ENCODE measurements at places on chromosomes 7 and 10.

- DNase-seq = no peak
Observed at GRCh38 chr7:37262181-37262580, 186.5 kb downstream of the ELMO1 start.

- DNase-seq = no peak
Observed at GRCh38 chr7:157189405-157189804, 50.7 kb downstream of the UBE3C start.

DNA sequence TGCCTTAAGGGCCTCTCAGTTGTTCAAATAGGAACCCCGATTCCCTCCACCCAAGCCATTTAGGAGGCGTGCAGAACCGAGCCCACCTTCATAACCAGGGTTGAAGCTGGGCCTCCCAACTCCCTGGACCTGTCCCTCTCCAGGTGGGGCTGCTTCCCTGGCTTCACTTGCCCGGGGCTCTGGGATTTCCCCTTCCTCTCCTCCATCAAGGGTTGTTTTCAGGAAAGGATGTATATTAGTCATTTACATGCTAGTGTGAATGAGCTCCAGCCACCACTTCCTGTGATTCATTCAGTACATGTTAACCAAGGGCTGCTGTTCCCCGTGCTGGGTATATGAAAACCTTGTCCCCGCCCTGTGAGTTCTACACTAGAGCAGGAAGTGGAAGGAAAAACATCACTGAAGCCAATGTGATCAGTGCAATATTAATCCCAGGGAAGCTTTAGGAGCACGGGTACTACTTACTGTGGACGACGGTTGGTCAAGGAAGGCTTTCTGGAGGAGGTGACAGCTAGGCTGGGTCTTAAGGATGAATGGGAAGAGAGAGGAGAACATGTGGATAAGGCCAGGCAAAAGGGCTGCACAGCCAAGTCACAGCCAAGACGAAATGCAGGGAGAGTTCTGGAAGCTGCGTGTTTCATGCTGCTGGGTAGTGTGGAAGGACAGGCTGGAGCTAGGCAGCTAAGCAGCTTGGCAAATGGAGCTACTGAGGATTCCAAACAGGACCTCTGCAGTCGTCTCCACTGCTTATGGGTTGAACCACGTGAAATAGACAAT lies 150.1 kb upstream of the SHH start:
- DNase-seq = no peak

DNA sequence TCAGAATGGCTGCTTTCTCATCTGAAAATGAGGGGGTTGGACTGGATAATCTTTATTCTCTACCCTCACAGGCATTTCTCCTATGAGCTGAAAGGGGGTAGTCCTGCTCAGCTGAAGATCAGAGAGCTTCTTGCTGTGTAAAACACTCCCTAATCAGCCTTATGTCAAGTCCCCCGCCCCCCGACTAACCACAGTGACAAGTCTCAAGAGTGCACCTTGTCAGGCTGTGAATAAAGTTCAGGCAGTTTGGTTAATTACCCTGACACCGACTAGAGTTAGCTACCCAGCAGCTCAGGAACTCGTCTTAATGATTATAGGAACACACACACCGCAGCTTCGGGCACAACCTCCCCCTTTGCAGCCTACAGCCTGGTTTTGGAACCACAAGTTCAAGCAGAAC lies 513.7 kb downstream of the RPS24 start:
- no peak for DNase-seq

DNA sequence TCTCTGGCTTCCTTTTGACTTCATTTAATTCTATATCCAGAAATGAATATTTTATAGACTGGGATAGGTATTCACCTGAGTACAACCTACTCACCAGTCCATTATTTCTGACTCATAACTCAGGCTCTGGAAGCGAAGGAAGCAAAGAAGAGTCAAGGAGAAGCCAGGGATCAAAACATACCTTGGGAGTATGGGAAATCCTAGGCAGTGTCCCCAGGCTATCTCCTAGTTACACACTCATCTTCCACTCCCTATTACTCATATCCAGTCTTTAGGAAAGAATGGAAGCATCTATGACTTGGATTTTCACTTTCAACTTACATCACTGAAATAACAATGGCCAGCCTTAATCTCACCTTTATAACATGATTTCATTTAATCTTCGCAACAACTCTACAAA lies 40.9 kb upstream of the ELAPOR2 start:
- DNase-seq = no peak

- no peak for DNase-seq
Observed at GRCh38 chr7:120521761-120522737, 249.1 kb downstream of the KCND2 start.

DNA sequence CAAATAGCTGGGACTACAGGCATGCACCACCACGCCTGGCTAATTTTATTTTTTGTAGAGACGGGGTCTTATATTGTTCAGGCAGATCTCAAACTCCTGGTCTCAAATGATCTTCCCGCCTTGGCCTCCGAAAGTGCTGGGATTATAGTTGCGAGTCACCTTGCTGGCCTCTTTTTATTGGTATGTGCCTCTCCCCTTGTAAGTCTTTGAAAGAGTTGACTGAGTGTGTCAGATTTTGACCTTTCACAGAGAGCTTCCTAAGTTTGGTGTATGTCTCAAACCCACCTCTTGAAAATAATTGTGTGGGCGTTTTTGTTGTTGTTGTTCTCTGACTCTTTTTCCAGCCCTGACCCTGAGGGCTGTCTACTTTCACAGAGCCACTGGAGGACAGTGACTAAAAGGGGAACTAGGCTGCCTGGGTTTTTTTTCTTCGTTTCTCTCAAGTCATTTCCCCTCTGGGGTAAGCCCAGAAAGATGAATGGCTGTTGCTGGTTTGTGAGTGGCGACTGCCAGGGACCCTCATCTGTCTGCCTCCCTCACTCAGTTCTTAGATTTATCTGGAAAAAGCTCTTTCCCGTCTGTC lies 262.8 kb downstream of the ZEB1 start:
- no peak for DNase-seq

DNA sequence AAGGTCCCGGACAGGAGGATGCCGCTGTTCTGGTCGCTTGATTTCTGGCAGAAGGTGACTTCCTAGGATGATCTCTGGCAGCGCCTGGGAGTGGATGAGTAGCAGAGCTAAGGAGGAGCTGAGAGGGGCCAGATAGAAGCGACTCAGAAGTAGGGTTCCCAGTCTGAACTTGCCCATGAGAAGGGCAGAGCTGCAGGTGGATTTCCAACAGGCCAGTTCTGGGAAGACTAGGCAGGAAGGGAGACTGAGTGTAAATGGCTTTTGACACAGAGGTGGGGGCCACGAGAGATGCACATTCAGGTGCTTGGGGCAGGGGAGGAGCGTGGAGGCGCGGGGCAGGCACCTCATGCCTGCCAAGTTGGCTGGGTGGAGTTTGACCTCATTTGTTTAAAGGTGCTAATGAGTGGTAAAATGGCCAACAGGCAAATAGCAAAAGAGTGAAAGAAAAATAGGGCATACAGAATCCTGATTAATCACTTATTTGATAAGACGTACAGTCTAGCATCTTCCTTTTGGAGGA lies 58.8 kb downstream of the SHH start:
- no peak for DNase-seq

DNA sequence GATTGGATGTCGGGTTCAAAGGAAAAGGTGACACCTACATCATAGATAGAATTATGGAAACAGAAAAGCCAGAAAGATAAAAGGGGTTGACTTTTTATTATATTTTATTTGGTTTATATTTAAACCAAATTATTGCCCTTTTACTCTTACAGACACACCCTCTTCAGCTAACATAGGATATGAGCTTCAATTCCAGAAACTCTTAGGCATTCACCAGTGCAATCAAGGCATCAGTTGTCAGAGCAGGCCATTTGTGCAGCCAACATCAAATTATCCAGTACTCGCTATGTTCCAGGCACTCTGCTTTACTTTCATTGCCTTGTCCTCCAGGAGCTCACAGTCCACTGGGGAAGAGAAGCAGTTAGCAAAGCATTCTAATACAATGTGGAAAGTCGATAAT lies 347.5 kb downstream of the TFEC start:
- no peak for DNase-seq

DNA sequence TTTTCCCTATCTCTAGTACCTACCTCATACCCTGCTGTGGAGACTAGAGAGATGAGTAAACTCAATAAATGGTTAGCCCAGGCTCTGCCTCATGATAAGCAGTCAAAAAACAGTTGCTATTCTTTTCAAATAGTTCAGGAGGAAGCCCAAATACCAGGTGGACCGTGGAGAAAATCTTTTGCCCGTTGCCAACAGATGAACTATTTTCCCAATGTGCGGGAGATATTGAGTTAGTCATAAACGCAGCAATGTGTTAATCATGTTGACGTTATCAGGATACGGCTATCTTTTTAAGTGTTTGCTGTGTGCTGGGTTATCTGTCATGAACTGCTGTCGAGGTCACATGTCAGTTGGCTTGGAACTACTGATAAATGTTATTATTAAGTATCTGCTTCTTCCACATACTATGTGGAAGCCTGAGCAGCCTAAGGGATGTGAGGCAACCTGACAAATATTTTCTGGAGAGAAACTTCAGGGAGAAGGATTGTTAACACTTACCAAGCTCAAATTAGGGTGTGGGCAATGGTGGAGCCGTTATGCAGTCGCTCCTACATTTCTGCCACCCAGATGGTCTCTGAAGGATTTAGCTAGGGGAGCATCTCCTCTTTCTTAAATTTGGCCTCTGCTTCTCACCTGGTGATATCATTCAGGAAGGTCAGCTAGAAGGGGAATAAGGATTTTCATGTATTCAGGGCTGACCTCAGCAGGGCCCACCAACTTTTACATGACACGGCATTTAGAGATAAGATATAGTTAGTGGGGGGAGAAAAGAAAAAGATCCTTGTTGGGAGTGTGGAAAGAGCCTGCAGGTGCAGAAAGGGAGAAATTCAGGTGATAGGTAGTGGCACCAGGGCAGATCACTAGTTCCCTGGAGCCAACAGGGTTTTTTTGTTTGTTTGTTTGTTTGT lies 33.5 kb upstream of the SLC26A3 start:
- no peak for DNase-seq

- no peak for DNase-seq
Observed at GRCh38 chr10:1358860-1359625, 302.9 kb downstream of the WDR37 start.

DNA sequence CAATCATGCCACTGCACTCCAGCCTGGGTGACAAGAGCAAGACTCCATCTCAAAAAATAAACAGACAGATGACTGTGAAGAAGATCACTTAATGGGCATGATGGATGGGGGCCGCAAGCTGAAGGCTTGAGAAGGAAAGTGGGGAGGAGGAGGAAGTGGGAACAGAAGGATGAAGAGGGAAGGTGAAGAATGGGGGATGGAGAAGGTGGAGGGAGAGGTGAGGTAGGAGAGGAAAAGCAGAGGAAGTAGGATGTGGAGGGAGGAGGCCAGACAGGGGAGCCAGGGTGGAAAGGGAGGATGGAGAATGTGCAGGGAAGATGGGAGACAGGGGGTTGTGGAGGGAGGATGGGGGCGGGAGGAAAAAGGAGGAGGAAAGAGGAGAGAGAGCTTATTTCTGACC lies 68.8 kb downstream of the SVOPL start:
- DNase-seq = no peak

DNA sequence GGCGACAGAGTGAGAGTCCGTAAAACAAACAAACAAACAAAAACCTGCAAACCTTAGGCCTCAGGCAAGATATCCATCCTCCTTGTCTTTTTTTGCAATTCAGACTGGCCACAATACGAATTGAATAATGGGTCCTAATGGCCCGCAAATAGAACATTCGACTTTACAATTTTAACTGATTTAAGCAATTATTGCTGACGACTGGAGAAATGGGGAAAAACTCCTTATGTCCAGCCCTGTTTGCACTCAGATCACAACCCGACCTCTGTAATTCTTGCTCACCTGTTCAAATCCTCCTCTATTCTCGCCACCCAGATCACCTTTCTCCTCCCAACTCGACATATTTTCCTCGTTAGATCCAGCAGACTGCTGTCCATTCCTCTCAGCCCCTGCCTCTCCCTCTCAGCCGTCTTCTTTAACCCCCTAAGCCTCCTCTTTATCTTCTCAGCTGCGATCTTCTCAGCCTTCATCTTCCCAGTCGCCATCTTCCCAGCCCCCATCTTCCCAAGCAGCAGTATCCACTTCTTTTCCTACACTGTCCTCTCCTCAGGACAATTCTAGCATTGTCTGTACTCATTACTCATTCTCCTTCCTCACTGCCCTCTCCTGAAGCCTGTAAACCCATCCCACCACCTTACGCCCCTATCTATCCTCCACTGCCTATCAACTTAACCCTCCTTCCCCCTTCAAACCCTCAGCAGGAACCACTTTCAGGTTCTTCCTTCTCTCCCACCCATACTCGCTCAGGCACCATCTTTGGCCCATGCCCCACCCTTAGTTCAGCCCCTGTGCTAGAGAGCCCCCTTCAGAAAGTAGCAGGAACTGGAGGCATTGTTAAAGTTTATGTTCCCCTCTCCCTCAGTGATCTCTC lies 61.8 kb downstream of the LRRC17 start:
- DNase-seq = no peak

DNA sequence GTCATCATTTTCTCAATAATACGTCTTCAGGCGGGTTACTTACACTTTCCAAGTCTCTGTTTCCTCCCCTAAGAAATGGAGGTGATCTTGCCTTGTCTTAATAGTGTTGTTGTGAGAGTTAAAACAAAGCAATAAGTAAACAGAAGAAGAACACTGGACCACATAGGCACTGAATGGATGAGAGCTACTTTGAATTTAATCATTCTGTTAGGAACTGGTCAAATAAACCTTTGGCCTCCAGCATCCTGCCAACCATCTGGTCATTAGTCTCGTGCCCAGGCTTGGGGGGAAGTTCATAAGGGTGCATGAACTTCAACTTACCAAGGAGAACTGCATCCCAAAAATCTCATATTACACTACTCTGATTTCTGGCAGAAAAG lies 109.4 kb upstream of the C7orf33 start:
- no peak for DNase-seq

DNA sequence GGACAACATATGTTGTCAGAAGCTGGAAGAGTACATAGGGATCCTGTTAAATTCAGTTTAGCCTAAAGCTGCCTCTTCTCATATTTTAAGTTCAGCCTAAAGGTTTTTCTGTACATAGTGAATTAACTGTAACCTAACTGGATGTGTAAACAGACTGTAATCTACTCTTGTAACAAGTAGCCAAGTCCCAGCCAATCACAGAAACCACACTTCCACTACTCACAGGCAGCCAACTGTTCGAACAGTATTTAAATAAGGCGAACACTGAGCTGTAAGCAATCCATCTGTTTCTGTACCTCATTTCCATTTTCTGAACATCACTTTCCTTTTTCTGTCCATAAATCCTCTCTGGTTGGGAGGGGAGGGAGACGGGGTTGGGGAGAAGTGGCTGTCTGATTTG lies 15.0 kb upstream of the STN1 start:
- DNase-seq = no peak

- DNase-seq = no peak
Observed at GRCh38 chr7:7176406-7177043, 5.8 kb upstream of the C1GALT1 start.

- no peak for DNase-seq
Observed at GRCh38 chr7:952548-953441, 1.7 kb downstream of the ADAP1 start.

GRCh38 chr7:152588350-152588749 lies 87.6 kb downstream of the XRCC2 start:
- no peak for DNase-seq

GRCh38 chr10:71179382-71179781 lies 33.0 kb upstream of the UNC5B start:
- DNase-seq = no peak

GRCh38 chr10:64863836-64864235 lies 1342.6 kb downstream of the REEP3 start:
- DNase-seq = no peak

- DNase-seq = no peak
Observed at GRCh38 chr7:115060095-115060870, 138.4 kb downstream of the MDFIC start.

Data from esophagus squamous epithelium (tissue), 5 donors.